Sigmoid colon (tissue), 7 donors: ENCODE measurements at places on chromosomes 4 and X. TPM values are rescaled to one million over a fixed set of nuclear protein-coding genes. Genes with fewer than 3 reads are reported as not detected.

POU4F2 gene
- polyA plus RNA-seq, result not detected

CENPVL2 gene
- polyA plus RNA-seq, result not detected

CHRDL1 gene
- 3.9 TPM for polyA plus RNA-seq

ARSJ gene
- polyA plus RNA-seq, result 1.1 TPM

NDP gene
- polyA plus RNA-seq, result 0.29 TPM

ARL9 gene
- 0.47 TPM for polyA plus RNA-seq
